ENCODE measurements at places on chromosomes 7 and 10.

GRCh38 chr7:137940656-137941518 lies 61.0 kb downstream of the CREB3L2 start:
- no peak for DNase-seq

DNA sequence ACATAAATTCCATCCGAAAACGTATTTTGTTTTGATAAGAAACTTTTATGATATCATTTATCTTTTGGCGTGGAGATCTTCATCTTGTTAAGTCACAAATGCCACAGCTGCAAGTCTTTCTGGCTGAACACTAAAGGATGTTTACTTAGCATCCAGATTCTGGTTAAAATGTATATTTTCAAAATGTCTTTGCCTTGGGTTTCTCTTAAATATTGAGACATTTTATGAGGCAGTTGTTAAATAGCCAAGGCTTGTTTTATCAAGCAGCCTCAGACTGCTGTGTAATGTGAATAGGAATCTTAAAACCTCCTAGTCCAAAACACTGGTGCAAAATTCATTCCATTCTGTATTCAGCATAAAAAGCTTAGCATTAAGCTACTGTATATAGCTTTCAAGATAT lies 136.3 kb upstream of the FZD1 start:
- DNase-seq = no peak

DNA sequence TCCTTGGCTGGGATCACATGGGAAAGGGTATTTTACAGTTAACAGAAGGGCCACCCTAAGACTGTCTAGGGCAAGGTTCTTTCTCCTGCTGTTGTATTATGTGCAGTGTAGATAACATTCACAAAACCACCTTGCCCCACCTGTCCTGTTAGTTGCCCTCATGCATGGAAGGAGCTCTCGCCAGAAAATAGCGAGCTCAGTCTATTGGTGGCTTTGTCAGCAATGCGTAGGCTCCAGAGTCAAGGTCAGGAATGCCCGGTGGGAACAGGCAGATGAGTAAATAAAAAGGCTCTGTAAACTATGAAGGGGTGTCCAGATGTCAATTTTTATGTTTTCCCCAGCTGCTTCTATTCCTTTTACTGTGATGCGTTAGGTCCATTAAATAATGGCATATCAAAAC lies 107.1 kb upstream of the WDR11 start:
- no peak for DNase-seq

DNA sequence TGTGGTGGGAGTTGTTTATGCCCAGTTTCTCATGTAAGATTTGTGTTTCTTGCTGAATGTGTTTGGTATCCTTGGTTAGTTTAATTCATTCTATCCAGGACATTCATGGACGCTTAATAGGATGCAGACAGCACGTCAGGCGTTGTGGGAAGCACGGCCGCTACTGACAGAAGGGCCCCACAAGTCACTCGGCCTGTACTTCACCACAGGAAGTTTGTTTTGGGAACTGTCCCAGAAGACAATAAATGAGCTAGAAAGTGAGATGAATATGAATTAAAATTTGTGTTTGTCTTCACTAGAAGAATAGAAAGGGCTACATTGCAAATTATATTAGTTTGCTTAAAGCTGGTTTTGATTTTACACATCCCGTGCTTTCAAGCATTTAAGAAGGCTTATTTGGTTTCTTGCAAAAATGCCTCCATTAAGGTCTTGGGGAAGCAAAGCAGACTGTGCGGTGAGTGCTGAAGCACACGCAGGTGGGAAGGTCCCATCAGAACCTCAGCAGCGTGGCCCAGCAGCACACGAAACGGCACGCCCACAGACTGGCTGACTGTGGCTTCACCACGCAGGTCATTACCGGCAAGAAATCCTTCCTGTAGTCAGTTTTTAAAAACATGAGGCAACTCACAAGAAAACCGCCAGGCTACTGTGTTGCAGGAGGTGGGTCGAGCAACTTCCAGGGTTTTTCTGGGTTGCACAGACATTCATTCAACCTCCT lies 74.1 kb downstream of the VIPR2 start:
- no peak for DNase-seq

- no peak for DNase-seq
Measured at GRCh38 chr7:18521236-18521589, 25.7 kb downstream of the HDAC9 start.

- no peak for DNase-seq
Measured at GRCh38 chr10:1183033-1183396, 126.8 kb downstream of the WDR37 start.

DNA sequence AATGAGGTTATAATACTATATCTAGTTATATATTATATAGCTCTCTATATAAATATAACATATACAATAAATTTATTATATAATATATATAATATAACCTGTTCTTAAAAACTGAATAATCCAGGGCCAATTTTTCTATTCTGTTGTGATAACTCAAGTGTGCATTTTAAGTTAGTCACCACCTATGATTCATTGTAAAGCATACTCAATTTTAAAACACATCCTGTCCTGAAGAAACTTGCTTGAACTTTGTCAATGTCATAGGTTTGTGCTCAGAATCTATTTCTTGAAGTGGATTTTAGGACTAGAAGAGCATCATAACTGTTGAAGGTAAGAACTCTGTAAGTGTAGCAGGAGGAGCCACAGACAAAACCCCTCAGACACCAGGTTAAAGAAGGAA lies 1209.8 kb downstream of the REEP3 start:
- no peak for DNase-seq

Measured in erythroblast (primary cell).